ENCODE measurements at places on chromosomes 5 and 9.

- DNase-seq: no peak
Measured at GRCh38 chr5:171848006-171848405, 62.4 kb downstream of the SMIM23 start.

DNA sequence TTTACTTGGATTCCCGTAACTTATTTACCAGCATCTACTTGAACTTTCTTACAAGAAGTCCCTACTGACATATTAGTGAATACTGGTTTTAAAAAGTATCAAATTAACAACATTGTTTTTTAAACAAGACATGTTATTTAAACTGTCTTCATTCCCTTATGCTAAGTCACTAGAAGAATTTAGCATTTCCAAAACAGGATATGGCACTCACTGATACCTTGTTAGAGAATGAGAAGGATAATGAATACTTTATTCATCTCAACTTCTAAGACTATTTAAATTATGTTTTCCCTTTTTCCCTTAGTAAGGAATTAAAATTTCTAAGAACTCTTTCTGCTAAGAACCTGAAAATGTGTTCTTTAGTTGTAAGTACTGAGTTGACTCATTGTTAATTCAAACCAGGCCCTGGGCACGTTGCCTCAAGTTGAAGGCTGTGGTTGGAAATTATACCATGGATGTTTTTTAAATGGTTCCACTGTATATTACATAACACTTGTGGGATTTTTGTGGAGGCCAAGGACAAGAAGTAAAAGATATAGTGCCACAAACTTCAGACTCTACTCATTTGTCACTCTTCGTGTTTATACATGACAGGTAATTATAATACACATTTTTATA lies 219.0 kb upstream of the EDIL3 start:
- DNase-seq: no peak

DNA sequence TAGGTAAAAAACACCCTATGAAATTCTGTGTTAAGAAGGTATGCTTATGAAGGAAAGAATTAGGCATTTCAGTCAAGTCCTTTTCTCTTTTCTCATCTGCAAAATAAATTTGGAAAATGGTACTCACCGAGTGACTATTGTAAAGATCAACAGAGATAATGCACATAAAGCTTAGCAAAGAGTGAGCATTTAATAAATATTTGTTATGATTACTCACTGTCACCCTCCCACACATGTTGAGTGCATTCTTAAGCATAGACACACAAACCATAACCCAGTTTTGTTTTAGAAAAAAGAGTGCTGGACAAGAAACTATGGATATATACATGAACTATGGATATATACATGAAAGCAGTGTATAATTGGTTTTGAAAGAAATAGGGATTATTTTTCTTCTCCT lies 54.7 kb upstream of the PRLR start:
- DNase-seq: no peak

- no peak for DNase-seq
Measured at GRCh38 chr5:130227699-130228098, 323.4 kb downstream of the CHSY3 start.

GRCh38 chr9:16315720-16316119 lies 554.8 kb downstream of the BNC2 start:
- no peak for DNase-seq

Data from CD4-positive, alpha-beta T cell treated with Interleukin-1 beta for 1 hour (primary cell).